ENCODE measurements at places on chromosomes 1 and 21.

DNA sequence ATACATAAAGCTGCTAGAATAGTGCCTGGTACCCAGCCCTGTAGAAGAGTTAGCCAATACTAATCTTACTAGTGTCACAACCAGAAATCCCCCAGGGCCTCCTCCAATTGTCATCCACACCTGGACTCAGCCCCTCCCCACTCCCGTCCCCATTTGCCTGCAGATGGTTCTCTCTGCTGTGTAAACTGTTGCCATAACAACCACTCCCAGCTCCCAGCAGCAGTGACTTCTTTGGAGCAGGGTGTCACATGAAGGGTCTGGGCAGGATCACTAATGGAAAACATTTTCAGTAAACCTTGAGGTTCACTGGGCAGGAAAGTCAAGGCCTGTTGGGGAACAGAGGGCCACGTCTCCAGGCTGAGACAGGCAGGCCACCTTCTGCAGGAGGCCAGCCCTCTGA lies 126.0 kb upstream of the IPO9 start:
- DNase-seq, result peak; percentile 95

GRCh38 chr1:244449936-244450508 lies 1.7 kb downstream of the ADSS2 start:
- no peak for DNase-seq

- no peak for DNase-seq
These were observed 3.8 kb downstream of the DYRK1A start for GRCh38 chr21:37370152-37371040.

DNA sequence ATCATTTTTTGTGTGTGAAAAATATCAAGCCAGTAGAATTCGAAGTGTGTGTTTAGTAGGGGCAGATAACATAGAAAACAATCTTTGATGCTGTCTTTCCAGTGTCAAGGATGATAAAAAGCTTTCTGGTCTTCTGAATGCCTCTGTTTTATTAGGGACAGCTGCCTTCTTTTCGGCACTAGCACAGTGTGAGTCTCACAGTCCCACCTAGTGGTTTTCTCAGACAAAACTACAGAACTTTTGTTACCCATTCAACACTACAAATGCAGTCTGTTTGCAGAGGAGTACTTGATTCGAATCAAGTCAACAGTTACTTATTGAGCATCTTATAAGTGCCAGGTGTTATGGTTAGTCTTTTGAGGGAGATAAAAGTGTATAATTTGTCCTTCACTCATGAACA lies 30.6 kb upstream of the MCOLN3 start:
- DNase-seq, result no peak

GRCh38 chr1:236921610-236922009 lies 82.6 kb downstream of the MT1HL1 start:
- no peak for DNase-seq
